ENCODE measurements at places on chromosomes 3 and 15.

GRCh38 chr3:14174483-14174882 lies 3.9 kb downstream of the XPC start:
- no peak for DNase-seq

DNA sequence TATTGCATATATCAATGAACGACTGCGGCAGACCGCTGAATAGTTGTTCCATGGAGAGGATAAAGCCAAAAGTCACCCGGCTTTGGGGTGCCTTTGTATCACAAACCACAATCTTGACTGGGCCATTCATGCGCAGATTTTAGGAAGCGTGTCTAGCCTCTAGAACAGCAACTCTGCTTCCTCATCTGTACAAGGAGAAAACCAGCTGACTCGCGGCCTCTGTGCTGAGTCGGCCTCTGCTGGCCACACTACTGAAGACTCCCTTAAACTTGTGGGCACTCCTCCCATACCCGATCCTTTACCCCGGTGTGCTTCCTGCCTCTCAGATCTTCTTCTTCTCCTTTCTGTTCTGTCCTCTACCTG lies 872 bp downstream of the DLEC1 start:
- DNase-seq = peak; percentile 25

GRCh38 chr3:58555203-58555602 lies 18.2 kb upstream of the ACOX2 start:
- no peak for DNase-seq

- DNase-seq = peak; percentile 92
Observed at GRCh38 chr3:55480911-55481743, 6.0 kb downstream of the WNT5A start.

- DNase-seq = no peak
Observed at GRCh38 chr3:10693457-10693856, 122.6 kb upstream of the SLC6A11 start.

DNA sequence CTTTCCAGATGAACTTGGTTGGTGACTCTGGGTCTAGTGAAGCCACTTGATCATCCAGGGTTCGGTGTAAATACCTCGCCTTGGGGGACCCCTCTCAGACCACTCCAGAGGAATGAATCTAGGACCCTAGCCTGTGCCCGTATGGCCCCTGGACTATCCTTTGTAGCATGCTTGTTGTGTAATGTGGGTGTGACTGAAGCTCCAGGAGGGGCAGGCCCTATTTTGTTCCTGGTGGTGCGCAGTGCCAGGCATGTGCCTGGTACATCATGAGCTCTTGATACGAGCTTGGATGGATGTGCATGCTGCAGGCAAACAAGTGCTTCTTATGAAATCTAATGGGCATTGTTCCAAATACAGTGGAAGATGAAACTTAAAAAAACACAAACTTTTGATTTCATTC lies 82.8 kb downstream of the EBLN2 start:
- DNase-seq = no peak

GRCh38 chr15:31077181-31077580 lies 24.3 kb downstream of the TRPM1 start:
- DNase-seq = no peak

DNA sequence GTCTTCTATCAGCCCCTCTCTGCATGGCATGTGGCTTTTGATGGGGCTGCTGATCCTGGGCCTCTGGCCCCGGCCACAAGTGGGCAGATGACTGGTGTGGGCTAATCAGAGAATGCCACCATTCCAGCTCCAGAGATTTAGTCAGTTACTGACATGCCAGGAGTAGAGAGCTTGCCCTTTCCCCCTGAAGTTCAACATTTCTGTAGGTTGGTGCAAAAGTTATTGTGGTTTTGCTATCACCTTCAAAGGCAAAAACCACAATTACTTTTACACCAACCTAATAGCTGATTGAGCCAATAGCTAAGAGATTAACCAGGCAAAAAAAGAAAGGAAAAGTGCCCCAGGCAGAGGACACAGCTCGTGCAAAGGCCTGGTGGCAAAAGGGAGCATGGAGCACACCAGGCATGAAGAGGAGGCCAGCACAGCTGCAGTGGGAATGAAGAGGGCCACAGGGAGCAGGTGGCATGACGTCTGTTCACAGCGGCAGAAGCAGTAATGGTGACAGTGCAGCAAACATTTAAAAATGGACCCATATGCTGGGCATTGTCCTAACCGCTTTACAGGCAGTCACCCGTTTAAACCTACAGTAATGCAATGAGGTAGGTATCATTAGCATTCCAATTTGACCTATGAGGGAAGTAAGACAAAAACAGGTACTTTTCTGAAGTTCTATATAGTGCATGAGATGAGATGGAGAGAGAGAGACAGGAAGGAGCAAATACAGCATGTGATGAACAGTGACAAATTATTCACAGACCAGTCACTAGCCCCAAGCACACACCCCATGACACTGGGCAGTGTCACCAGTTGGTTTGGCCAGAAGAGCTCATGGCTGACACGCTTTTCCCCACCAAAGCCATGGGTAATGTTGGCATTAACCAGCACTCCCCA lies 373.0 kb upstream of the PROK2 start:
- no peak for DNase-seq

- DNase-seq = no peak
Observed at GRCh38 chr3:69426967-69427304, 41.0 kb upstream of the FRMD4B start.

- no peak for DNase-seq
Observed at GRCh38 chr3:133884054-133884886, 11.4 kb downstream of the RAB6B start.

DNA sequence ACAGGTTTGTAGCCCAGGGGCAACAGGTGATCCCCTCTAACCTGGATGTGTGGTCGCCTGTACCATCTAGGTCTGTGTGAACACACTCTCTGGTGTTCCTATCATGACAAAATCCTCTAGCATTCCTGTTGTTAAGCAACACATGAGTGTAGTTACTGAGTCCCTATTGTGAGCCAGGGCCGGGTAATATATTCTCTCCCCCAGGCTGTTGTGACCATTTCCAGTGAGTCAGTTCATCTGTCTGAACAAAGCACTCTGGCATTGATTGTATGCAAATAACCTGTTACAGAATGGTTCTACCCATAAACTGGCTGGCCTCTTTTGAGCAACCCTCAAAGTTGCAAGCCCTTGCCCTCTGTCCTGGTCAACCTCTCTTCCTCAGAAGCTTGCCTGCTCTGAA lies 2.6 kb upstream of the FLNB start:
- DNase-seq = peak; percentile 58

GRCh38 chr3:69750549-69750948 lies 11.3 kb downstream of the MITF start:
- DNase-seq = no peak
